GM23338 (cell line): ENCODE measurements at places on chromosomes 12 and 14.
A peak's percentile ranks its signal among the peaks of the same experiment; 100 is the strongest.

- no peak for DNase-seq
Observed at GRCh38 chr12:152440-152839, 61.5 kb downstream of the SLC6A12 start.

DNA sequence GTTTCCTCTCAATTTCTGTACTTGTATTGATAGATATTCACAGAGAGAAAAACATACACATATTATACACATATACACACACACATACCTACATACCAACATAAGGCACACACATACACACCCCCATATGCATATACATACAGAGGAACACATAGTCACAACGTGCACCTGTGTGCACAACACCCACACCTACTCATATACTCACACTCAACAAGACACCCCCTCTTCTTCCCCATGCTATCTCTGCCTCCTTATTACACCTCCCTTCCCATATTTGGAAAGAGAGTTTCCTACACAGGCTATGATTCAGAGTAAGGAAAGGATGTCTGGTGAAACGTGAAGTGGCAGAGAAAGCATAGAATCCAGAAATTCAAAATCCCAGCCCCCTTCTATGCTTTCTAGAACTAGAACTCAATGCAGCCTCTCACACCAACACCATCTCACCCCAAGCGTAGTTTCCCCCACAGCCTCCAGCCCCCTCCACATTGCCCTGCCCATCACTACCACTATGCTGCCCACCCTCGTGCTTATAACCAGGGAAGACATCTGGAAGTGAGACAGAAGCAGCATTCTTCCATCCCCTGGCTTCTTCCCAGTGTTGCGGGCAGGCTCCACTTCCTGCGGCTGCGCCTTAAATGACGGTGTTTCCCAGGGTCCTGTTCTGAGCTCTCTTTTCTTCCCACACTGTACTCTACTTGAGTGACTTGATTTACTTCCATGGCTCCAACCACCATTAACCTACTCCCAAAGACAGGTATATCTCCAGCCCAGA is 2.4 kb downstream of the RNASE8 start:
- no peak for DNase-seq

- peak; percentile 18 for DNase-seq
Observed at GRCh38 chr12:20030826-20031225, 337.5 kb upstream of the PDE3A start.

DNA sequence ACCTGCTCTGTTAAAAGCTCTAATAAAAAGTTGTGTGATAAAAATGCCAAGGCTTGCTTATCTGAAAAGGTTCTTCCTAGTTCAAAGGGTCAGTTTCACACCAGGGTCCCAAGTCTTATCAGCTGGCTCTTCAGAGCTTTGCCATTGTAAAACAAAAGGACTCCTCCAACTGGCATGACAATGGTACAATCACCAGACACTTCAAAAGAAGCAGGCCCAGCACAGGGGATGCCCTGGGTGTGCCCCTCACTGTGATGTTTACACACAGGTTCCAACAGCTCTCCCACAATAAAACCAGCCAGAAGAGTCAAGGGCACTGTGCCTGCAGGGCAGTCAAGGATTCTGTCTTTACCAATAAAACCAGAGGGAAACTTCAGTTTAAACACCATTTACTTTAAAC is 78.7 kb downstream of the PRICKLE1 start:
- peak; percentile 59 for DNase-seq

GRCh38 chr12:45214071-45214470 is 1.8 kb upstream of the ANO6 start:
- no peak for DNase-seq

GRCh38 chr14:65016471-65016870 is 29.8 kb downstream of the FNTB start:
- no peak for DNase-seq

DNA sequence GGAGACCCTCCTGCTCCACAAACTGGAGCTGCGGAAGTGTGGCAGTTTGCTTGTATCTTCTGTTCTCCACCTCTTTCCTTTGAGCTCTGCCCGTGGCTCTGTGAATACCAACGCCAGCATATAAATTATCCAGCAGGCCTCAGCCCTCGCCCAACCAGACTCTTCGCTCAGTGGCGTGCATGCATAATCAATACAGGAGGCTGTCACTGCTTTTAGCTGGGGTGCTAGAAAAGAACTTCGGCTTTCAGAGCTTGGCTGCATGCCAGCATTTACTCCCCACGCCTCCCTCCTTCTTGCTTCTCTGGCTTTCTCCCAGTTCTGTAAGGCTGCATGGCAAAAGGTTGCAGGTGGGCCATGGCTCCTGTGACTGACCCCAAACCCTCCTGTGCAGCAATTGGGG is 26.9 kb downstream of the NRXN3 start:
- no peak for DNase-seq

DNA sequence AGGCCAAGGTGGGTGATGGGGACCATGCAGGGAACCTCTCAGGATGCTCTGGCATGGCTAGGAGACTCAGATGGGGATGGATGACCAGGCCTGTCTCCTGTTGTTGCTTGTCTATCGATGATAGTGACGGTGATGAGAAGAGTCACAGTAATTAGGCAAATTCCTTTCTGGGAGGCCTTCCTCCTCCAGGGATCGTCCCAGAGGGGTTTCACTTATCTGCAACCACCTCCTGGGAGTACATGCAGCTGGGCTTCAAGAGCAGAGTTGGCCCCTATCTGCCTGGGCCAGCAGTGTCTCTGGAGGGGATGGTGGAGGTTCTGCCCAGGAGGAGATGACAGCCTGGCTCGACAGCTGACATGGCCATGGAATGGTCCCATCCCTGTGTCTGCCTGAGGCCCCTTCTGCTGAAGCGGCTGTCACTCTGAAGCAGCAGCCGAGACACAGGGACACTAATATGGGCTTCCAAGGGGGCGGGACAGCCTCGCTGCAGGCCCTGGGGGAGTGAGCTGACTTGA is 27.5 kb upstream of the OAS1 start:
- DNase-seq: no peak

GRCh38 chr12:6229224-6230218 is 29.3 kb downstream of the CD9 start:
- no peak for DNase-seq

- no peak for DNase-seq
Observed at GRCh38 chr14:51912112-51912786, 51.8 kb downstream of the GNG2 start.

- no peak for DNase-seq
Observed at GRCh38 chr14:99685151-99685591, 1.1 kb downstream of the CYP46A1 start.

DNA sequence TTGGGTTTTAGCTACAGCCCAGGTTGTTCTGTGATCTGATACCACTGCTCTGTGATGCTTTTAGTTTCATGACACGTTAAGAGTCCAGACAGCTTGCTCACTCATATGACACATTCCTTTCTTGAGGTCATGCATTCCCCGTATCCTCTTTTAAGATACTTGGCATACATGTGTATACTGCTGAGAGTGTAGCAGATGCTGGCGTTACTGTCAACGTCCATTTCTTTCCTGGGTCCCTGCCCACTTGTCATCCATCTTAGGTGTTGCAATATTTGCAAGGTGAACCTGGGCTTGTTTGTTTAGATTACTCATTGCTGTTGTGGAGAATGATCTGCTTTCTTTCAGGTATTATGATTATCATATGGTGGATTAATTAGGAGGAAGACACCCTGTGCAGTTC is 9.1 kb upstream of the EMP1 start:
- DNase-seq: no peak
